NCI-H1105 treated with DMSO at 0.1 percent for 48 hours (cell line): ENCODE measurements at places on chromosomes 1 and 21.

- no peak for DNase-seq
These were observed 59.3 kb downstream of the PLPP3 start for GRCh38 chr1:56520016-56520601.

GRCh38 chr1:46517010-46517600 is 27.5 kb downstream of the DMBX1 start:
- DNase-seq: peak; percentile 95

GRCh38 chr21:39562791-39563770 is 49.7 kb upstream of the B3GALT5 start:
- peak; percentile 10 for DNase-seq

DNA sequence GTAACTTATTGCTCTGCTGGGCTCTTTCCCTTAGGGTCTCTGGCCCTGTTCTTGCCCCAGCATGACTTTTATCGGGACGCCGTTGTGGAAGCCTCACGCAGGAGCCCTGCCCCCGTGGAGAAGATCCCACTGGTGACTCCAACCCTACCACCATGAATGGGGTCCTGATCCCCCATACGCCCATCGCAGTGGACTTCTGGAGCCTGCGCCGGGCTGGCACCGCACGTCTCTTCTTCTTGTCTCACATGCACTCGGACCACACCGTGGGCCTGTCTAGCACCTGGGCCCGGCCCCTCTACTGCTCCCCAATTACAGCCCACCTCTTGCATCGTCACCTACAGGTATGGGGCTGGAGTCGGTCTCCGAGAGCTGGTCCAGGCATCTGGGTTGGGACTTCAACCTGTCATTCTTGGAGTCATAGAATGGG is 322 bp downstream of the DCLRE1B start:
- DNase-seq: peak; percentile 36
